ENCODE measurements at places on chromosomes 7 and 10.

GRCh38 chr7:72441791-72442190, 29.7 kb upstream of the CALN1 start:
- DNase-seq: no peak

- DNase-seq: no peak
Measured at GRCh38 chr7:47552621-47553020, 29.3 kb downstream of the TNS3 start.

- DNase-seq: no peak
Measured at GRCh38 chr10:10591715-10592341, 425.8 kb upstream of the CELF2 start.

GRCh38 chr7:87870471-87870870, 5.7 kb downstream of the SLC25A40 start:
- DNase-seq: no peak
